ENCODE measurements at places on chromosomes 11 and 22.

DNA sequence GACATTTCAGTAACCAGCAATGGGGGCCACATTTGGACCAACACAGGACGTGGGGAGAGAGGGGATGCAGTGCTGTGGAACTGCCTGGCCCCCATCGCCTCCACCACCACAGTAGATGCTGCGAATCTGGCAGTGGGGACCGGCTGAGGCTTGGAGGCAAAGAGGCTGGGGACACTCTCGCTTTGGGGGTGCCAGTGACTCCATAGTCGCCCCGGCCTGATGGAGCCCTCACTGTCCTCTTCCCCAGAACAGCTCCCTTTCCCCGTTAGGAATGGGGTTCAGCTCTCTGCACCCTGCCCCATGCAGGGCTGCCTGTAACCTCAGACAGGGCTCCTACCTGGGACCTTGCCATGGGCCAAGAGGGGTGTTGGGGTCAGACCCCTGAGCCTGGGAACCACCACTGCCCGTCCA, 1.8 kb upstream of the MUC2 start:
- DNase-seq, result no peak

GRCh38 chr11:31132531-31133421, 236.8 kb downstream of the DCDC1 start:
- no peak for DNase-seq

DNA sequence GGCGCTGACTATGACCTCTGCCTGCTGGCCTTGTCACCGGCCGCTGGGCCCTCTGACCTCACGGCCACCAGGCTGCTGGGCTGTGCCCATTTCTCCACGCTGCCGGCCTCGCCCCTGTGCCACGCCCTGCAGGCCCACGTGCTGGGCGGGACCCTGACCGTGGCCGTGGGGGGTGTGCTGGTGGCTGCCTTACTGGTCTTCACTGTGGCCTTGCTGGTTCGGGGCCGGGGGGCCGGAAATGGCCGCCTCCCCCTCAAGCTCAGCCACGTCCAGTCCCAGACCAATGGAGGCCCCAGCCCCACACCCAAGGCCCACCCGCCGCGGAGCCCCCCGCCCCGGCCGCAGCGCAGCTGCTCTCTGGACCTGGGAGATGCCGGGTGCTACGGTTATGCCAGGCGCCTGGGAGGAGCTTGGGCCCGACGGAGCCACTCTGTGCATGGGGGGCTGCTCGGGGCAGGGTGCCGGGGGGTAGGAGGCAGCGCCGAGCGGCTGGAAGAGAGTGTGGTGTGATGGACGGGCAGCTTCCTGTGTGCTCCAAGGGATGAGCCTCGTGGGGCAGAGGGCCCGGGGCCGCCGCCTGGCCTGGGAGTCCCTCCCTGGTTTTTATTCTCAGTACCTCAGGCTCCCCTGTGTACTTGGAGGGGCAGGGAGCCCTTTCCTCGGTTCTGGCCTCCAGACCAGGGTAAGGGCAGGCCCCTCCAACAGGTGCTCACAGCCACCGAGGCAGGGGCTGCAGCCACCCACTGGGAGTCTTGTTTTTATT, 3.0 kb downstream of the LRFN4 start:
- no peak for DNase-seq

DNA sequence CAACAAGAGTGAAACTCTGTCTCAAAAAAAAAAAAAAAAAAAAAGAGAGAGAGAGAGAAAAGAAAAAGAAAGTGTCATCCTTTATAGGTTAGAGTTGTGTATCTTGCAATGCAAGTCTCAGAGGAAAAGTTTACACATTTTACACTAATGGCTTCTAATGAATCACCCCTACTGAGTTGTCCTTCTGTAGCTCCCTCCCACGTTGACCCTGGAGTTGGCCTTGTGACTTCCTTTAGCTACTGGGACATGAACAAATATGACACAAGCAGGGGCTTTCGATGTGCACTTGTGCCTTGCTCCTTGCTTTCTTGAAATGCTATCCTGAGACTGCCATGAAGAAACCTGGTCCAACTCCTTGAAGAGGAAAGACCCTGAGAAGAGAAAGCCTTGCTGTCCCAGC, 2.4 kb upstream of the SMCO4 start:
- no peak for DNase-seq

- DNase-seq, result no peak
Observed at GRCh38 chr22:40599731-40600130, 36.8 kb downstream of the MRTFA start.

DNA sequence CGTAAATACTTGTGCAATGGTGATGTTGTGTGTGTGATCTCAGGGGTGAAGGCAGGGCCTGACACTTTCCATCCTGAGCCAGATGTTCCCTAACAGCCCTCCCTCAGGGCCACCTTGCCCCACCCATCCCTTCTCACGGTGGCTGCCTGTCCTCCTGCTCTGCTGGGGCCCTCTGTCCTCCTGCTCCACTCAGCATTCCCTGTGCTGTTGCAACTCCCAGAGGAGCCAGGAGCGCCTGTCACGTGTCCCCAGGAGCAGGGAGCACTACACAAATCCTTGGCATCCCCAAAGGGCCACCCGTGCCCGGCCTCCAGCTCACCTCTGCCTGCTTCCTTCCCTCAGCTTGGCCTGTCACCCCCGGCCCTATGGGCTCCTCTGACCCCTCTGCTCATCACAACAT, 10.2 kb upstream of the CSNK1E start:
- no peak for DNase-seq

- no peak for DNase-seq
Observed at GRCh38 chr11:46382646-46383403, 1.4 kb downstream of the MDK start.

DNA sequence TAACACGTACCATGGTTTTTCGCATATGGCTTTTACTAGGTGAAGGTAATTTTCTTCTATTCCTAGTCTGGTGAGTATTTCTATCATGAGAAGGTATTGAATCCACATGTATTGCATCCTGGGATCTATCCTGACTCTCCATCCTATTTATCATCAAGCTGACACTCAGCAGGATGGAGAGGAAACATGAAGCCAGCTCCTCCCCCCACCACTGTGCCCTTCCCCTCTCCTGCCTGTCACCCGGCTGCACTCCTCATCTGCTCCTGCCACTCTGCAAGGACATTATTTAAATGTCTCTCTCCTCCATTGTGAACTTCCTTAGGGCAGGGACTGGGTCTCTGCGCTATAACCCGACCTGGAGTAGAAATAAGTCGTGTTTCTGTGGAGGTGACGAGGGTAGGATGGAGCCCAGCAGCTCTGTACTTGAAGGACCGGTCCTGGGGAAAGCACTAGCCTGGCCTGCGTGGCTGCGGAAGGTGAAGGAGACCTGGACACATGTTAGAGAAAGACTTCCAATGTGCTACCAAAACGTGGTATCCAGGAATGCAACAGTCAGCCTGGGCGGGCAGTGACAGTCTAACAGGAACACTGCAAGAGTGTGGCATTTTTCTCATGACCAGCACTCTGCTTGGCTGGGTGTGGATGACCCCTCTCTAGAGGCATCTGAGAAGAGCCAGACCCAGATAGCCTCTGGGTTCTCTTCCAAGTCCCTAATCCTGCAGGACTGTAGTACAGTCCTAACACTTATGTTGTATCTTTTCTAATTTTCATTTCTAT, 111.2 kb downstream of the MICAL3 start:
- no peak for DNase-seq

DNA sequence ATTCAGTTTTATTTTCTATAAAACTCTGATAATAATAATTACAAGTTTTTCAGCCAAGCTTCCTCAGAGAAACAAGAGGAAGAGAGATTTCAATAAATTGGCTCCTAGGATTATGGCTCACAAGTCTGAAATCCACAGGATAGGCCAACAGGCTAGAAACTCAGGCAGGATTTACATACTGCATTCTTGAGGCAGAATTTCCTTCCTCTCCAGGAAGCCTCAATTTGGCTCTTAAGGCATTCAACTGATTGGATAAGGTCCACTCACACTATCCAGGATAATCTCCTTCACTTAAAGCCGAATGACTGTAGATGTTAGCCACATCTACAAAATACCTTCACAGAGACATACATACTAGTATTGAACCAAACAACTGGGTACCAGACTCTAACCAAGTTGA, 120.3 kb upstream of the FAT3 start:
- DNase-seq, result no peak

DNA sequence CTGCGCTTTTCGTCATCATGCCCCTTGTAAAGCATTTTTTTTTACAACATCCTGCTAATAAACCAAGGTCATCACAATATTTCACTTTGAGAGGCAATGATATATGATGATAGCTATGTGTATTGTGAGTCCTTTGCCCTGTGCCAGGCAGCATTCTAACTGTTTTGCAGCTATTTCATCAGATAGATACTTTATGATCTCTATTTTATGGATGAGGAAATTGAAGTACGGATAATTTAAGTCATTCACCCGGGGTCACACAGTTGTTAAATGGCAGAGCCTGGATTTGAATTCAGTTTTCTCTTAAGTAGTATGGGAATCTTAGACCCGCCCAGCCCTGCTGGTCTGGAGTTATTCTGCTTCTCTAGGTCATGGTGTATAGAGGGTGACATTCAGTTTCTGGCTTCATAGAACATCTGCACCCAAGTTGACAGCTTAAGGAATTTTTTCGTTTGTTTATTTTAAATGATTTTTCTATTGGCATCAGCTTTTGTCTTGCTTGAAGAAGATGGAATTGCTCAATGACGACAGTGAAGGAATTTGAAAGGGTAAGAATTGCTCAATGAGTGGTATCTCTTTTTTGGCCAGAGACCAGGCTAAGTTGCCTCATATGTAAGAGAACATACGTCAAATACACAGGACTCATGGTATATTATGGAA, 926 bp downstream of the PRR5L start:
- no peak for DNase-seq

- DNase-seq, result no peak
Observed at GRCh38 chr11:63621071-63621470, 6.8 kb upstream of the PLAAT3 start.

DNA sequence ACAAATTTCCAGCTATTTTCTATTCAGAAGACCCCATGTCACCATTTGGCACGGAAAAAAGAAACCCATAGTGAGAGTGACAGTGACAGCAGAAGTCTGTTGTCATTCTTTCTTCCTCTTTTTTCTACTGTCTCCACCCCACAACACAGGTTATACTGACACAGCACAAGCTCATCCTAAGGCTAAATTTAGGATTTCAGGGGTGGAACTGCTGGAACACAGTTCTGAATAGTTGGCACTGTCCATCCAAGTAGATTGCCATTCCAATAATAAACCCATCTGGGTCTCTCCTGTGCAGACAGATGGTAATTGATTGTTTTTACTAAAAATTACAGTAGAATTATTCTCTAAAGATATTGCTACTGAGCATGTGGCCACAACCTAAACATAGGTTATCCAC, 95.2 kb upstream of the C11orf87 start:
- DNase-seq, result no peak

- DNase-seq, result no peak
Observed at GRCh38 chr11:43955381-43956118, 13.1 kb downstream of the C11orf96 start.

- no peak for DNase-seq
Observed at GRCh38 chr11:111526501-111526900, 11.9 kb downstream of the HOATZ start.

DNA sequence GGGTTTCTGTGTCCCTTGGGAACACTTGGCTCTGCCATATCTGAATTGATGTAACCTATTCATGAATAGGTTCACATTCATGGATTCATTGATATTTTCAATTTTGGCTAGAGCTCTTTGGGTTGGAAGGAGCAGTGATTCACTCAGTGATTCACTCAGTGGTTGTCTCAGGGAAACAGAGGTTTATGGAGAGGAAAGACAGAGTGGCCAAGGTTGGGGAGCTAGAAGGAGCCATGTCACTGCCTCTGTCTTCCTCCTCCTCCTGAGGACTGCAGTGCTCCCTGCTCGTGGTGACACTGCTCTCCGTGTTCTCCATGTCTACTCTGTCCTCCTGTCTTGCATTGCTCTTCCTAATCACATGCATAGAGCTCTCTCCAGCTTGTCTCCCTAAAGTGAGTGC, 17.4 kb downstream of the CEP164 start:
- DNase-seq, result no peak

DNA sequence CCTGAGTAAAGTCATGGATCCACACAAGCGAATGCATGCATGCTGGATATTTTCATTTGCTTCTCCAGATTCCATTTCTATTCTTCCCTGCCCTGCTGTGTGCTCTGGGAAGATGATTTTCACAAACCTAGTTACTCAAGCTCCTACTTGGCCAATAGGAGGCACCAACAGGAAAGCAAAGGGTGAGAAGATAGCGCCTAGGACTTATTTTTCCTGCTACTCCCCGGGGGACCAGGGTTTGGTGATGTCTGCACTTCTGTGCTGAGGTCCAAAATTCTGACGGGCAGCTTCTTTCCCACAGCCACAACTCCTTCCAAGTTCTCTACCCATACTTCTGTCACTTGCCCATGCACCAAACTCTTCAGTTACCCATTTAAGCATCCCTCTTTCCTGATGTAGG, 509.3 kb upstream of the TENM4 start:
- DNase-seq, result no peak

DNA sequence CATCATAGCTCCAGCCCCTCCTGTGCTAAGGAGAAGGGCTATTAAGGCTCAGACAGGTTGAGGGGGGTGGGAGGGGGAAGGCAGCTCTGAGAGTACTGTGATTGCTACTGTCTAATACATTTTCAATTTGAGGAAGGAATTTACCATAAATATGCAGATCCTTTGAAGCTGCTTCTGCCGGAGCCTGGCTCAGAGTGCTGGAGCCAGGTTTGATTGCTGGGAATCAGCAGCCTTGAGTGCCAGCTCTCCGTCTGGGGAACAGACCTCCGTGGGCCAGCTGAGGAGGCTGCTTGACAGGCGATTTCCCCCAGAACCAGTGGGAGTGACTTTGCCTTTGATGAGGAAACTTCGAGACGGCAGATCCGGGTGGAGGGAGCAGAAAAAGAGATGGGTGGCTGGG, 141.7 kb upstream of the TBCEL start:
- DNase-seq, result no peak

GRCh38 chr22:39655831-39656230, 85.3 kb downstream of the CACNA1I start:
- DNase-seq, result no peak

- DNase-seq, result no peak
Observed at GRCh38 chr11:870127-870413, 27.4 kb downstream of the TSPAN4 start.

- DNase-seq, result no peak
Observed at GRCh38 chr11:20011307-20011951, 148.8 kb downstream of the DBX1 start.

DNA sequence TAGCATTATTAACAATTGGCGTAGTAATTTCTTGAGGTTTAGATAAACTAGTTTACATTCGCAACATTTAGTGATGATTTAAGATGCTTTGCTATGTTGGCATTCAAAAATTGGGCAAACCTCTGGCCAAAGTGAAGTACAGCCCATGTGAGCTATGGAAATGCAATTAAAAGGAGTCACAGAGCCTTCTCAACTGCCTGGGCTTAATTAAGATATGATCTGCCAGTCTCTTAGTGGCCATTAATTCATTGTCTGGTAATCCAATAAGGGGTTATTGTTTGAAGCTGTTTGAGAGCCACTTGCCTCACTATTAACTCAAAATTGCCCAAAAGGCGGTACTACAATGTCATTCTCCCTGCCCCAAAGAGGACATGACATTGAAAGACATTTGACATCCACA, 608.9 kb downstream of the NTM start:
- DNase-seq, result no peak

Measured in stimulated activated CD4-positive, alpha-beta T cell treated with anti-CD3 and anti-CD28 coated beads, Interleukin-1b, Interleukin-23, amount 100 ng/mL, for 4 hours (primary cell).